8988T (cell line): ENCODE measurements at places on chromosomes 3 and 15.

DNA sequence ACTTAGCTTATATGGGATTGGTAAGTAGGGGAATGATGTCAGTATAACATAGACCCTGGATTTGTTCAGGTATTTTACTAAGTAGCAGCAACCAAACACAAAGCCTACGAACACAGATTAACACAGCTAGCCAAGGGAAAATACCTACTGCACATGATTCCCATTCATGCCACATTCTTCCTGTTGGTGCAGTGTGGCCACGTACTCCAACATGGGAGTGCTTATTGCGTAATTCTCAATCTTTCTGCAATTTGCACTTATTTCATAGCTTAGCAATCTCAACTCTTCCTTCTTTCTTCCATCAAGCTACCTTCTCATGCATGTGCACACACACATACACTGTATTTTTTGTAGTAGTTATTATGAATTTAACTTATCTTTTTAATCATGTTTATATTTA, 186.8 kb downstream of the IL5RA start:
- no peak for DNase-seq

DNA sequence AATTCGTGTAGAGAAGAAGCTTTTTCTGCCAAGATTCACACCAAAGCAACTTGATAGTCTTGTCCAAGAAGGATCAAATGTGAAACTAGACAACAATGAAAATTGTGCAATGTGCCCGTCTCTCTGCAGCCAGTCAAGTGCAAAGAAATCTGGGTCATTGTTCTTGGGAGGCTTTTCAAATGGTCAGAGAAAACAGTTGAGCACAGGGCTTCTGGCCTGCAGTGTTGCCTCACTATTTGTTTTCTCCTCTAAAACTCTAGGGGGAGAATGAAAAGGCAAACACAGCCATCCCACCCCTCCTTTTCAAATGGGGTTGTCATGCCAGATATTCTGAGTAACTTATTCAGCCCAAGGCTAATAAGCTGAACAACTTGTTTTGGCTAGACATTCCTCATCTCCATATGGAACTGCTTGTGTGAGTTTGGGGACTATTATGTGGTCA, 417.6 kb upstream of the CDIN1 start:
- no peak for DNase-seq

- no peak for DNase-seq
Measured at GRCh38 chr15:64092864-64093626, 593 bp downstream of the CIAO2A start.

DNA sequence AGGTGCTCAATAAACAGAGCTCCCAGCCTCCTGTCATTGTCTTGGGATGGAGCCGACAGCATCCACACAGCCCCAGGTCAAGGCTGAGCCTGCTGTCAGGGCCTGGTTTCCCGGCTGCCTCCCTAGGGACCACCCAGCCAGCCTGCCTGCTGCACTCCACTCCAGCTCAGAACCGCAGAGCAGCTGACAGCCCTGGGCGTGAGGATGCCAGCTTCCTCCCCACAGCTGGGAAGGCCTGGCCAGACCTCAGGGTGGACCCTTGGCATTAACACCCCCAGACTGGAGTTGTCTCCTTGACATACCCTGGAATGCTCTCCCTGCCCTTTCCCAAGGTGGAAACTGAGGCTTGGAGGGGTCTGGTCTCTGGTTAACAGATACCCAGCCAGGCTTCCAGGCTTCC, 112.0 kb downstream of the WNT7A start:
- no peak for DNase-seq

DNA sequence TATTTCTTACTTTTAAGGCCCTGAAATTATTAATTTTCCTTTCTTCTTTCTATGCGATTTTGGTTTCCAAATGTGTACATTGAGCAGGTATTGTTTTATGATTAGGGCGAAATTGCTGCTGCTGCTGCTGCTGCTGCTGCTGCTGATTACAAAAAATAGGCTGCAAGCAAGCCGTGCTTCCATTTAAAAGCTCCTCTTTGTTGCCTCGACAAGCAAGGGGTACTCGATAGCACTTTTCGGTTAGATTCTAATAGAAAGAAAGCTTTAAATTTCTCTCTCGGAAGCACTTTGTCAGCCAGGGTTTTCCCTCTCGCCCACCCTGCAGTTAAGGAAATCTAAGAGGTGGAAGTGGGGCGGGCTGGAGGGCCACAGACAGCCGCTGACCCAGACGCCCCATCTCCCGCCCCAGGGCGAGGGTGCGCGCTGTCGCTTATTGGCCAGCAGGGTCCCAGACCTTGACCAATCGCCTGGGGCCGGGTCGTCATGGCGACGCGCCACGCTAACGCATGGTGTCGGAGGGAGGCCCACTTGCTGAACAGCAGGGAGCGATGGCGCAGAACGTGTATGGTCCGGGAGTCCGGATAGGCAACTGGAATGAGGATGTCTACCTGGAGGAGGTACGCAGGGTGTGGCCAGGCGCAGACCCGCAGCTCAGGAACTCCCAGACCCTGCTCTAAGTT, at the start of gene CFAP161:
TSS of gene CFAP161 (plus strand) at position 489 of the 680 bp plus-strand sequence. CDS start at position 549, 60 bp downstream.
- no peak for DNase-seq

DNA sequence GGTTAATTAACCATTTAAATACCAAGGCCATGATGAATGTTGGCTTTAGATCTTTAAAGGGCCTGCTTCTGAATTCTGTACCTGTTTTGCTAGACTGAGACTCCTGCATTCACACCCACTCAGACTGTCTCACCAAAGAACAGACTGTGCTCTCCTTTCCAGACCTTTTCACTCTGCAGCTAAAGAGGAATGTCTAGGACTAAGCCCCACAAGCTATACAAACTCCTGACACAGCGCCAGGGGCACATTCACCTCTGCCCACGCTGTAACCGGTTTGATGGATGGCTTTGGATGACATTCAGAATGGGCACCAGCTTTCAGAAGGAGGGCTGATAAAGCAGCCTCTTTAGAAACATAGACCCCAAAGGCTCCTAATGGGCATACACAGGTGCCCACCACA, 200.1 kb downstream of the KCNMB2 start:
- DNase-seq, result no peak

- DNase-seq, result no peak
Measured at GRCh38 chr3:38353151-38353550, 6.6 kb downstream of the XYLB start.

GRCh38 chr3:132542577-132542976, 54.5 kb upstream of the ACKR4 start:
- no peak for DNase-seq

- DNase-seq, result no peak
Measured at GRCh38 chr3:191343115-191343514, 12.8 kb upstream of the UTS2B start.

DNA sequence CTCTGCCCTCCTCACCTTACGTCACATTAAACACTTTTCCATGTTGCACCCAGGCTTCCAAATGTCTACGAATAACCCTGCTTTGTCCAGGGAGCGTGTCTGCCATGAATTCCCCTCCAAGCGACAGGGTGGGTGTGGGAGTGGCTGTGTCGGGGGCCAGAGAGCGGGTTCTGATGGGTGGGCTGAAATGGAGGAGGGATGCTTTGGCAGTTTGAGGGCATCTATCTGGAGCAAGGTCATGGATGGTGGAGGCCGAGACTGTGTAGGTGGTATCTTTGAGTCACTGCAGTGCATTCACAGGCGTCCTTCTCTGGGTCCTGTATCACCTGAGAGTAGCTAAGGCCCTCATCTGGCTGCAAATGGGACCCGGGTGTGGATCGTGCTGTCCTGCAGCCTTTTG, 36.6 kb downstream of the SMAD6 start:
- DNase-seq, result no peak

GRCh38 chr3:16658004-16658924, 53.0 kb upstream of the DAZL start:
- DNase-seq, result no peak

GRCh38 chr3:39531665-39532064, 64.2 kb downstream of the MOBP start:
- DNase-seq, result no peak

GRCh38 chr3:48711727-48712126, 5.3 kb downstream of the IP6K2 start:
- no peak for DNase-seq

- no peak for DNase-seq
Measured at GRCh38 chr3:71528816-71529215, 54.7 kb downstream of the FOXP1 start.

DNA sequence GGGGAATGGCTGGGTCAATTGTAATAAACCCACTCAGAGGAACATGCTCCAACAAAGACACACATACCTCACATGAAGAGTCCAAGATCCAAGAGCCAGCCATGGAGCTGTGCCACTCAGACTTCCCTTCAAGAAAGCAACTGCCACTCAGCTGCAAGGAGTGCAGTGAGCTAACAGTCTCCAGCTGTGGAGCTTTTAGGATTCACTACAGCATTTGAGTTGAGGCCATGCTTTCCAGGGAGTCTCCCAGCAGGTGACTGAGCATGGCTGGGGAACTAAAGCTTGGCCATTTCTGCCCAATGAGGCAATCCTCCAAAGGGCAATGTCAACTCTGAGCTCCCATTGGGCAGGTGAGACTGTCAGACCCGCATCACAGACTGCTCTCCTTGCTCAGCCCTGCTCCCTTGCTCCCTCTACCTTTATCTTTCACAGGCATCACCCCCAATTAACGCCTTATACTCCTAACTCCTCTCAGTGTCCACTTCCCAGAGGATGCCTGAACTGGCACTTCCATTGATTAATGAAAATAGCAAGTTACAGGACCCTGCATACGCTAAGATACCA, 165.3 kb upstream of the CTNNB1 start:
- no peak for DNase-seq

DNA sequence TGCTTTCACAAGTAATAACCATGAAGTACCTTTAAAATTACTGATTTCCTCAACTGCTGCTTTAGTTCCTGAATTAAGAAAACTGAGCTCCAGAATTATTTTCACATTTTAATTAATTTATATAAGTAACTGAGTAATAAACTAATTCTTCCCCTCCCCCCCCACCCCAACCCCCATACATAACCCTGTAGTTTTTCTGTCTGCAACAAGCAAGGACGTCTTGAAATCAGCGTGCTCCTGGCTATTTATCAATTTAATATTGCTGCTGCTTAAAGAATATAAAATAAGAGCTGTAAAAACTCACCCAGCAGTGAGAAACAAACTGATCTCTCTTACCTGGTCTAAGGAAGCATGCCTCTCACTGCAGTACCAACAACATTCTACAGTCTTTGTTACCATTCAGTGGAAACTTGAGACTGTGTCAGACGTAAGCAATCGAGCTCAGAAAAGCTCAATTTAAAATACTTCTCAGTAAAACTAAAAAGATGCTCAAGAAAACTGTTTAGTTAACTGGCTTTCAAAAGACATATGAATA, 121.0 kb downstream of the TFDP2 start:
- DNase-seq, result no peak

DNA sequence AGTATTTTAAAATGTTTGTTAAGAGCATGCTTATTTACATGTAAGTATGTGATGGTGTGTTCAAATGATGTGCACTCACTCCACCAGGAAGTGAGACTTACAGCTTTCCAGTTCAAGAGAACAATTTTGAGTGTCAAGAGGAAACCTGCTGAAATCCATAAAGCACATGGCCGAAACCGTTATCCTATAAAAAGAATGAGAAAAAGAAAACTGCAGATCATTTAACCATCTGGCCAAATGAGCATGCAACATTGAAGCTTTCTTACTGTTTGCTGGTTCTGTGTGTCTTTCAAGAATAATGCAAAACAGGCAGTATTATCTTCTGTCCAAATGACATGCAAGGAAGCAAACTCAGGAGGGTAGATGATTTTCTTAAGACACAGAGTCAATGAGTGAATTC, 26.3 kb downstream of the GABRR3 start:
- no peak for DNase-seq

DNA sequence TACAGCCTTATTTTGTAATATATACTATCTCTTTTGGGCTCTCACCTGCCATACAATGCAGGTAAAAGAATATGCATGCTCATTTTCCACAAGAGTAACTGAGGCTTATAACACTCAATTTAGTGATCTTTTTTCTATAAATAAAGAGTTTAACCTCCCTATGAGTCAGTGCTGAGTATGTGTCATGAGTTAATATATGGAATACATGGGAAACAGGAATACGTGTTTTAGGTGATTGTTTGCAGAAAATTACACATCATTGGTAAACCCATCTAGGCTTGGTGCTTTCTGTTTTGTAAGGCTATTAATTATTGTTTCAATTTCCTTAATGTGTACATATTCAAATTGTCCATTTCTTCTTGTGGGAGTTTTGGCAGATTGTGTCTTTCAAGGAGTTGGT, 411.3 kb downstream of the GRM7 start:
- no peak for DNase-seq

GRCh38 chr15:33236841-33237509, 42.5 kb upstream of the FMN1 start:
- DNase-seq, result no peak
